ENCODE measurements at places on chromosomes 6 and 20. TPM values are rescaled to one million over a fixed set of nuclear protein-coding genes. Genes with fewer than 3 reads are reported as not detected.
A peak's percentile ranks its signal among the peaks of the same experiment; 100 is the strongest.

DNA sequence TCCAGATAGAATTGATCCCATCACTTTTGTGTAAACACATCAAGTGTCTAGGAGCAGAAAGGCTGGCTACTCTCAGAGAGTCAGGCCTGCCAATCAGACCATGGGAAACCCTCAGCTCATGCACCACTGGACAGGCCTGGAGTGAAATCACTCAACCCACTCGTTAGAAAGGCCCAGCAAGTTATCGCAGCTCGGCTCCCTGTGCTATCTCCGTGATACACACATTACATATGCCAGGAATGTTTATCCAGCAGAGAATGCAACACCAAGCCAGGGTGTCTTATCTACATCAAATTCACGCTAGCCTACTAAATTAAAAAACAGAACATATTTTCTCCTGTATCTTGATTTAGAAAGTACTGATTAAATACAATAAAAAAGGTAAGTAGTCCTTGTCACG lies 232.4 kb upstream of the FOXQ1 start:
- peak; percentile 36 for DNase-seq

- no peak for DNase-seq
Observed at GRCh38 chr6:150514806-150515380, 84.8 kb upstream of the PLEKHG1 start.

GRCh38 chr6:7188492-7188891 lies 80.7 kb downstream of the RREB1 start:
- no peak for DNase-seq

DNA sequence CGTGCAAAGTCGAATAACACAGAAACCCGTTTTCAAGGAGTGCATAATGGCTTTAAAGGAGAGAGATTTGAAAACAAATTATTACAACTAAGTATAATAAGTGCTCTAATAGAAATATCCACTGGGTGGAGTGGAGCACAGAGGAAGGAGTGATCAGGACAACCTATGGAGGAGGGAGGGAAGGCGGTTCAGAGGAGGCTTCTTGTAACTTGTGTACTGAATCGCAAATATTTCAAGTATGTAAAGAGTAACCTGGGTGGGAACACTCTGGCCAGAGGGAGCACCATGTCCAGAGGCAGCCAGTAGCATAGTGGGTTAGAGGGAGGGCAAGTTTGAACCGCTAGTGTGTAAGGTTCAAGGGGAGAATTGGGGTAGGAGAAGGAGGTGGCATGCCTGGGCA lies 21.6 kb upstream of the TNFAIP3 start:
- DNase-seq: peak; percentile 32

Gene GNL1
- total RNA-seq: 50.3 TPM

DNA sequence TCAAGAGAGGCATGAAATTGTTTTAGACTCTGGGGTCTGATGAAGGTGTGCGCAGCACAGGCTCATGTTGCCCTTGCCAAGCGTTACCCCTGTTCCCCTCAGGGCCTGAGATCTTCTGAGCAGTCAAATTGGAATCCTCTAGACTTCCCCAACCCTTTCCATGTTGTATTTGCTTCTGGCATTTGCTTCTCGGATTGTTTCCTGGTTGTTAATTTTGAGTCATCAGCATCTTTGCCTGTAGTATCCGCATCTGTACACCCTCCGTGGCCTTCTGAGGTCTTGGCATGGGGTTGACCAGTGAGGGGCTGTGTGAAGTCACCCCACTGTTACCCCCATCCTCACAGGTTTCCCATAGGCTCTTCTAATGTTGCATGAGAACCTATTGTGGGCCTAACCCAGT lies 40.9 kb downstream of the SLC24A3 start:
- DNase-seq: no peak

Gene SMLR1
- total RNA-seq: not detected

Gene VGLL2
- total RNA-seq: not detected

Gene ADGB
- total RNA-seq: not detected

Gene SRF
- total RNA-seq: 43.6 TPM

GRCh38 chr6:25043892-25044291 lies 108.1 kb upstream of the RIPOR2 start:
- no peak for DNase-seq

- DNase-seq: peak; percentile 45
Observed at GRCh38 chr6:125802943-125803377, 12.2 kb downstream of the NCOA7 start.

- no peak for DNase-seq
Observed at GRCh38 chr6:137496909-137497720, 2.9 kb upstream of the OLIG3 start.

Gene RPRD1B
- total RNA-seq: 36.3 TPM

Gene BANF2
- not detected for total RNA-seq

DNA sequence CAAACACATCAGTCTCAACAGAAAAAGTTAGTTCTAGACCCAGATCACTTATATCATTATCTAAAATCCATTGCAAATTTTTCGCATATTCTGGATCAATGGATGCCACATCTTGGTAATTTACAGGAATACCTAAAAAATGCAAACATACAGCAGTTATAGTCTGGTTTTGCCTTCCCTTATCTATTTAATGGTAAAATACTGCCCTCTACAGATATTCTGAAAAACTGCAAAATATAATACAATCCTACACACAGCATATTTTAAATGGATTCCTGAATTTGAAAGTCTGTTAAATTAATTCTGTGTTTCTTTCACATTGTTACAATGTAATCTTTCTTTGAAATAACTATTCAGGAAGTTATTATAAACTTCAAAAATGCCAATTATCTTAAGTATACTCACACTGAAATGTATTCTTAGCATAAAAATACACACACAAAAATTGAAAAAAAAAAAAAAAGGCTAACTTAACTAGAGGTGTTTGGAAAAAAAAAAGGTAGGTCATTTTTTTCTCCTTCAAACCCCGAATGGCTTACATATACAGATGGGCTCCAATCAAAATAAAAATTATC lies 88.4 kb downstream of the HACE1 start:
- DNase-seq: peak; percentile 47

GRCh38 chr20:57818418-57819181 lies 108.8 kb upstream of the PMEPA1 start:
- no peak for DNase-seq

Gene BICRAL
- total RNA-seq: 4.5 TPM

DNA sequence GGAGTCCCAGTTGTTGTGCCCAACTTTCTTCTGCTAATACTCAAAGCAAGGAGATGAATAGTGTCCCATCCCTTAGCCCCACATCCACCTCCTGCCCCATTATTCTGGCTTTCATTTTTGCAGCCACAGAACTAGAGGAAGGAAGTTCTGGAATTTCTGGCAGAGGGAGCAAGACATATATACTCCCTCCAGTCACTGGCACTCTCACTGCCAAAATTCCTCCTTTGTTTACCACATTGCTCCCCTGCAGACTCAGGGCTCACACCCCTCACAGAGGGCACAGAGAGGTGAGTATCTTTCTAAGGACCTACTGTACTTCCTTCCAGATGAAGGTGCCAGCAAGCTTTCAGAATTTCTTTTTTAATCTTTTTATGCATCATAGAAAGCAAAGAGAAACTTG lies 168.0 kb upstream of the ID4 start:
- DNase-seq: no peak

Gene NR2E1
- not detected for total RNA-seq

Gene ADRM1
- total RNA-seq: 138 TPM

- DNase-seq: no peak
Observed at GRCh38 chr6:502761-503160, 111.2 kb downstream of the IRF4 start.

Measured in fibroblast of villous mesenchyme (primary cell).